Type B pancreatic cell (in vitro differentiated cells): ENCODE measurements at places on chromosomes 7 and 10. TPM values are rescaled to one million over a fixed set of nuclear protein-coding genes. Genes with fewer than 3 reads are reported as not detected.

Gene CYP26C1
- not detected in 2 replicates for total RNA-seq

Gene RPEL1
- total RNA-seq, result not detected in 2 replicates

Gene GGCT
- 72.6 and 105 TPM in 2 replicates for total RNA-seq

Gene GPR26
- 0.14 and 1.8 TPM in 2 replicates for total RNA-seq

Gene KCNMA1
- 27.9 and 30.1 TPM in 2 replicates for total RNA-seq

- H3K36me3 ChIP-seq, result no peaks in the 10 kb centered on the region
- no peak overlapping the region for H3K27ac ChIP-seq
- H3K27me3 ChIP-seq, result peaks cover 25% of the 10 kb centered on the region
- no peak for DNase-seq
These were observed 2.8 kb upstream of the OR6V1 start for GRCh38 chr7:143049362-143049761.

DNA sequence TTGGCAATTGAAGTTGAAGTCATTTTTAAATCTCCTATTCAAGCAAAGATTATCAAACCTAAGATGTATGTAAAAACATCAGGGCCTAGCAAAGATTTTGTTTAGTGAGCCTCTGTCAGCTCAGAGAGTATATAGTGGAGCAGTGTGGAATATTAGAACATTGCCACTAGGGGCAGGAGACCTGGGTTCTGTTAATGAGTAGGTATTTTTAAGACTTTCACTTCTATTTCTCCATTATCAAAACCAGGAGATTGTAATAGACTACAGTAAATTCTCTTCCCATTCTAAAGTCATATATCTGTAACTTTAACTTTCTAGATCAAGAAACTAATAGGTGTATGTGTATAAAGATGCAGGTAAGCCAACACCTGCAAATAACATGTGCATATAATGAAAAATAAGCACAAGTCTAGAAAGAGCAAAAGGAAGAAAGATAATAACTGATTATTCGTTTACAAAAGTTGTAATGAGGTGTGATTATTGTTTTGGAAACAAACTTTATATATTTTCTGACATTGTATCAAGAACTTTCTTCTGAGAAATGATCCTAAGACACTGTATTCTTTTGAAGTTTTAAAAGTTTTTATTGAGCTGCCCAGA is 64.4 kb downstream of the KCND2 start:
- no peaks in the 10 kb centered on the region for H3K27me3 ChIP-seq
- no peak for DNase-seq
- H3K4me3 ChIP-seq, result no peak overlapping the region
- no peaks in the 10 kb centered on the region for H3K4me1 ChIP-seq
- no peak overlapping the region for H3K27ac ChIP-seq

GRCh38 chr10:3623746-3624145 is 161.3 kb downstream of the KLF6 start:
- no peaks in the 10 kb centered on the region for H3K27me3 ChIP-seq
- no peak for DNase-seq
- no peaks in the 10 kb centered on the region for H3K4me1 ChIP-seq
- no peak overlapping the region for H3K4me3 ChIP-seq

GRCh38 chr7:19554581-19554980 is 154.3 kb downstream of the POLR1F start:
- DNase-seq, result no peak
- H3K4me3 ChIP-seq, result no peak overlapping the region
- H3K4me1 ChIP-seq, result no peaks in the 10 kb centered on the region
- H3K27me3 ChIP-seq, result no peaks in the 10 kb centered on the region
- no peaks in the 10 kb centered on the region for H3K36me3 ChIP-seq

- no peaks in the 10 kb centered on the region for H3K36me3 ChIP-seq
- H3K27ac ChIP-seq, result no peak overlapping the region
- H3K27me3 ChIP-seq, result no peaks in the 10 kb centered on the region
- H3K4me1 ChIP-seq, result no peaks in the 10 kb centered on the region
- no peak for DNase-seq
These were observed 25.5 kb downstream of the NYAP1 start for GRCh38 chr7:100509231-100509630.

DNA sequence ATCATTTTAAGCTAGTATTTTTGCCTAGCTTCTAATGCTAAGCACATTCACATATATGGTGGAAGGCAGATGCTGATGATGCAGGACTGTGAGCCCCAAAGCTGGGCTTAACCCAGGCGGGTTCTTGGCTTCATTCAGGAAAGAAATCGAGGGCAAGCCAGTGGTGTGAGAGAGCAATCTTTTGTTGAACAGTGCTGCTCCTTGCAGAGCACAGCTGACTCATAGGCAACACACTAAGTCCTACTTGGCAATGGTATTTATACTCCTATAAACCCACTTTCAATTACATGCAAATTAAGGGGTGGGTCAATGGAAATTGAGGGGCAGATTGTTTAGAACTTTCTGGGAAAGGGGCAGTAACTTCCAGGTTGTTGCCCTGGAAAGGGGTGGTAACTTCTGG is 42.0 kb upstream of the CELF2 start:
- no peak overlapping the region for H3K4me3 ChIP-seq
- DNase-seq, result no peak
- H3K27me3 ChIP-seq, result peaks cover 59% of the 10 kb centered on the region
- H3K27ac ChIP-seq, result no peak overlapping the region
- no peaks in the 10 kb centered on the region for H3K4me1 ChIP-seq
- H3K36me3 ChIP-seq, result no peaks in the 10 kb centered on the region

GRCh38 chr7:152859781-152860191 is 100.2 kb downstream of the ACTR3B start:
- H3K36me3 ChIP-seq, result peaks cover 5% of the 10 kb centered on the region
- H3K4me1 ChIP-seq, result no peaks in the 10 kb centered on the region
- no peaks in the 10 kb centered on the region for H3K27me3 ChIP-seq
- no peak overlapping the region for H3K4me3 ChIP-seq
- no peak for DNase-seq
